MV-4-11 (cell line): ENCODE measurements at places on chromosomes 7 and 10.

GRCh38 chr10:49024484-49024883 lies 84.8 kb upstream of the LRRC18 start:
- DNase-seq, result no peak

DNA sequence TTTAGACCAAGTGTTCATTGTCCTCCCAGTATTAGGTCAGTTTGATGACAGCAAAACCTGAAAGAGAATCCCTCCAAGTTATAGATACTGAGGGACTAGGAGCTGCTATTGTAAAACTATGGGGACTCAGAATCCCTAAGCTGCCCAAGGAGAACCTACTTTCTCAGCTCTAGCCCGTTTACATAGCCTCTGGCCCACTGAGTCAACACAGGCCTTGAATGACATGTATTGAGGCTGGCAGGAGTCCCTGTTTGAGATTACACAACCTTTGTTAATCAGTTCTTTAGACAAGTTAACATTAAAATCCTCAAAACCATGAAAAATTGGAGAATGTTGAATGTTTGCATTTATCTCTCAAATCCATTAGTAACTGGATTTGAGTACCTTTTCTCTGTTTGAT lies 1079.0 kb downstream of the KCNMA1 start:
- DNase-seq, result no peak

- no peak for DNase-seq
Measured at GRCh38 chr7:15954671-15955354, 268.3 kb upstream of the MEOX2 start.

GRCh38 chr7:80548840-80549530 lies 37.1 kb upstream of the GNAT3 start:
- DNase-seq, result no peak
